Activated naive CD8-positive, alpha-beta T cell treated with anti-CD3 and anti-CD28 coated beads, Interleukin-2, amount 50 U/mL, for 24 hours (primary cell): ENCODE measurements at places on chromosomes 5 and 9.

DNA sequence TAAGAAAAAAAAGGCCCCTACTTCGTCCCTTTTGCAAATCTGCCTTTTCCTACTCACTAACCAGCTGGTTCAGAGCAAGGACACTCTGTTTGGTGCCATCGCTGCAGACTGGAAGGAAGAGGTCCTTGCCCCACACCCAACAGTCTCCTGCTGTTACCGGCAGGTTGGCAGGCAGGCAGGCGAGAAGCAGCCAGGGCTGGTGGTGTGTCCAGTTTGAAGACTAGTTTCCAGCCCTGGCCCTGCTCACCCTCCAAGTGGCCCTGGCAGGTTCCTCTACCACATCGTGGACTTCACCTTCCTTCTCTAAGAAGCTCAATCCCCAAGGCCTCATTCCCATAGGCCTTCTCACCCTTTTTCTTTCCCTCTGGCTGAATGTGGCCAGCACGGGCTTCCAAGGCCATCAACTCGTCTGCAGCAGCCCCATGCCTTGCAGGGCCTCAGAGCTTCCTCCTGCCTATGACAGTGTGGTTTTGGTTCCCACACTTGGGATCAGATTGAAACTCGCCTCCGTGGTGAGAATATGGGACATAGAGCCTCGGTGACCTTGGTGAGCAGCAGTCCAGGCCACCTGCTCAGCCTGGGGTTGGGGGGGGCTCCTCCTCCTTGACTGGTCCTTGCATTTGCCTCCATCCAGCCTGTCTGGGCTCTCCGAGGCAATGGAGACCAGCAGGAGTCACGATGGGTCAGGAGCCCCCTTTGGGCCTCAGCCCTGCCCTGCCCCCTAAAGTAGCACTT lies 22.9 kb downstream of the TGFBI start:
- DNase-seq = no peak

DNA sequence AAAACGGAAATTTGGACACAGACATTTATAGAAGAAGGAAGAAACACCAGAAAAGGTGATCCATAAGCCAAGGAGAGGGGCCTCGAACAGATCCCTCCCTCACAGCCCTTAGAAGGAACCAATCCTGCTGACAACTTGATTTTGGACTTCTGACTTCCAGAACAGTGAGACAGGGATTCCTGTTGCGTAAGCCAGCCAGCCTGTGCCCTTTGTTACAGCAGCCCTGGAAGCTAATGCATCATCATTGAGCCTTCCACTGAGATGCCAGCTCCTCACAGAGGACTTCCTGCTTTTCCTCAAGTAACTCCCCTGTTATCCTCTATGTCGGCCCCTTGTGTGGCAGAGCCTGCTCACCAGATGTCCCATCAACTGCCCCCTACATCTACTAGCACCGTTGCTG lies 94.1 kb downstream of the JMY start:
- DNase-seq = no peak

GRCh38 chr5:25858019-25858418 lies 1180.4 kb downstream of the CDH9 start:
- DNase-seq = no peak

DNA sequence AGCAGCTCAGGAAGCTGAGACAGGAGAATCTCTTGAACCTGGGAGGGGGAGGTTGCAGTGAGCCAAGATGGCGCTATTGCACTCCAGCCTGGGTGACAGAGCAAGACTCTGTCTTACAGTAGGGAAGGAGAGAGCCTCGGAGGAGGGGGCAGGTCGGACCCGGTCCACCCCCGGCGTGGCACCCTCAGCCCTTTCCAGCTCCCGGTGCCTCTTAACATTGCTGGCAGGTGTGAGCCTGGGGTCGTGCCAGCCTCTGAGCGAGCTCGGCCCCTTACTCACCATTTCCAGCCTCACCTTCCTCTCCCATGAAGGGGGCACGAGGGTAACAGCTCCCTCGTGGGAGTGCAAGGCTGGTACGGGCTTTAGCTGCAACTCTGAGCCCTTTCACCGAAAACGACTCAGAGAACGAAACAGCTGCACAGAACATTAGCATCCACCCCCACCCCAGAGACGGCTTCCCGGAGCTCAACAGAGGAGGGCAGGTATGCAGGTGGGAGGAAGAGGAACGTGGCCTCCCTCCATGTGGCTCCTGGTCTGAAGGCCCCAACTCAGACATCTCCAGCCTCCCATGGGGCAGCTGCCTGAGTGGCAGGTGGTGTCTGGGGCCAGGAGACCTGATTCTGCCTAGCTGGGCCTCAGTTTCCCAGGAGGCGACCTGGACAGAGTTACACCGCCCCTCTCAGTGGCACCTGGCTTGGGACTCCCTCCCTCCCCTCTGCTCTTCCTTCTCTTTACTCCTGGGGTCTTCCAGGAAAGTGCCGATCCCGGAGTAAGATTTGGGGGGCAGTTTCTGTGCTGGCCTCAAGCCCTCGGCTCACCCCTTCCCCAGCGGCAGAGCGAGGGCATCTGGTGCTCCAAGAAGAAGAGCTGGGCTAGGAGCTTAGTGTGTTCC lies 28.5 kb upstream of the ABO start:
- DNase-seq = no peak

GRCh38 chr9:109974143-109974917 lies 194.3 kb downstream of the PALM2AKAP2 start:
- no peak for DNase-seq

GRCh38 chr9:117704597-117704996 lies 394 bp downstream of the TLR4 start:
- no peak for DNase-seq

GRCh38 chr5:4537489-4537888 lies 602.6 kb upstream of the ADAMTS16 start:
- DNase-seq = no peak

GRCh38 chr5:137563301-137563645 lies 64.1 kb upstream of the SPOCK1 start:
- DNase-seq = no peak

DNA sequence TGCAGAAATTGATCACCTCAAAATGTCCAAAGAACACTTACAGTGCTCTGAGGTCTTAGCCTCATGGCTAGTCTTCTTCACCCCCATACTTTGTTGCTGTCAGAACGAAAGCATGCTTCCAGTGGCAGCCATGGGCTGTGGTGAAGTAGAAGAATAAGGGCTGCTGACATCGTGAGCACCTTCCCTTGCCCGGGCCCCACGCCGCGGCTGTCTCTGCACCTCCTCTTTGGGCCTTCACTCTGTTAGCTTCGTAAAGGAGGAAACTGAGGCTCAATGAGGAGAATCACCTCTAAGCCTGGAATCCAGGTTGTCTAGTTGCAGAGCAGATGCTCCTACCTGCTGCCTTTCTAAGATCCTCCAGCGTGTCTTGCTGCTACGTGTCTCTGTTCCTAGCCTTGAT lies 139.5 kb upstream of the SLC28A3 start:
- DNase-seq = no peak

DNA sequence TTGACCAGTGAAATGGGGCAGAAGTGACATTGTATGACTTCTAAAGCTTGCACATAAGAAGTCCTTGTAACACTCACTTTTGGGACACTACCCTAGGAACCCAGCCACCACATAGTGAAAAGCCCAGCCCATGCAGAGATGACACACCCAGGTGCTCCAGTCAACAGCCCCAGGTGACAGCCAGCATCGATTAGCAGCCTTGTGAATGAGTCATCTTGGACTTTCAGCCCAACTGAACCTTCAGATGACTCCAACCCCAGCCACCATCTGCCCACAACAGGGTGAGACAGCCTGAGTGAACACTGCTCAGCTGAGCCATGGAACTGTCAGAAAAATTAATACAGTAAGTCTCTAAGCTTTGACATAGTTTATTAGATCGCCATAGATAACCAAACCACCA lies 458.6 kb downstream of the ZSWIM6 start:
- no peak for DNase-seq

- no peak for DNase-seq
Observed at GRCh38 chr5:54520438-54520846, 2.9 kb downstream of the SNX18 start.

DNA sequence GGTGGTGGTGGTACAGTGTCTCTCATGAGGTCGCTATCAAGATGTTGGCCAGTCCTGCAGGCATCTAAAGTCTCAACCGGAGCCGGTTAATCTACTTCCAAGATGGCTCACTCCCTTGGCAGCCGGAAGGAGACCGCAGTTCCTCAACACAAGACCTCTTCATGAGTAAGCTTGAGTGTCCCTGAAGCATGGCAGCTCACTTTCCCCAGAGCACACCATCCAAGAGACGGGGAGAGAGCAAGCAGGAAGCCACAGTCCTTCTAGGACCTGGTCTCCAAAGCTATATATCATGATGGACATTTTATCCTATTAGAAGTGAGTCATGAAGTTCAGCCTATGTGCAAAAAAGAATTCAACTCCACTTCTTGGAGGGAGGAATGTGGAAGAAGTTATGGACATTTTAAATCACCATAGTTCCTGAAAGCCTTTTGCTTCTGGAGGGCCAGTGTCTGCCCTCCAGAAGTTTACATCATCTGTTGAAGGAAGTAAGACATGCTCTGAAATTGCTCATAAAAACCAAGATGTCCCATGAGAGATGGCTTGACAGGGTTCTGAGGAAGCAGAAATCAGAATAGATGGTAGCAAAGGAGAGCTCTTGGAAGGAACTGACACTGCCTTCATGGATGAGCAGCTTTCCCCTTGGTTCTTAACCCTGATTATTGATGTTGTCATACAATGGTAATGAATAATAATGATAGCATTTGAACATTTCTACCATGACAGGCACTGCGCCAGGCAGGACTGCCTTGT lies 21.3 kb downstream of the GALNT10 start:
- no peak for DNase-seq

DNA sequence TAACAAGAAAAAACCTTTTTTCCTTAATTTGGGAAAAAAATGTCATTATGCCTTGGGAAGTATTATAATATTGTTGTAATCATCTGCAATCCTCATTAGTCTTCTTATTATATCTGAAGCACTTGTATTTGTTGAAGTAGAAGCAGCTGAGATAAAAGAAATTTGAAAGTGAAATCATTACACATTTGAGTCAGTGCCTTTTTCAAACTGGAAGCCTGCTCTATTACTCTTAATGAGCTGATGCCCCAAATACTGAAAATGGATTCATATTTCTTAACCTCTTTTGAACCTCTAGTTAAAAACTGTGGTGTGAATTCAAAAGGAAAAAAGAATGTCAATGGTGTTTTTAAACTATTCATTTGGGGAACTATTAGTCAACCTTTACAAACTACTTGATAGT lies 1027.7 kb downstream of the NR2F1-AS1 start:
- no peak for DNase-seq

DNA sequence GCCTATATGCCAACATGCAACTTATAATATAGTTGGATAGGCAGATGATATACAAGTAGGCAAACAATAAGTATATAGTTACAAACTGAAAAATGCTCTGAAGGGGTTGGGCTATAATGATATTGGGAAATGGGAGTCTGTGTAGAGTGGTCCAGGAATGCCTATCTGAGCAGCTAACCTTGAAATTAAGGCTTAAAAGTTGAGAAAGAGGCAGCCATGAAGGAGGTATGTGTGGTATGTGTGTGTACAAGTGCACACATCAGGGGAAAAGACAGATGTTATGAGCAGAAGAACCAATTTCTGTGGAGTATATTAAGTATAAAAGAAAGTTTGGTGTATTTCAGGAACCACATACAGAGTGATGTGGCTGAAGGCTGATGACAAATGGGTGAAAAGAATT lies 154.9 kb upstream of the PAPPA start:
- DNase-seq = no peak

DNA sequence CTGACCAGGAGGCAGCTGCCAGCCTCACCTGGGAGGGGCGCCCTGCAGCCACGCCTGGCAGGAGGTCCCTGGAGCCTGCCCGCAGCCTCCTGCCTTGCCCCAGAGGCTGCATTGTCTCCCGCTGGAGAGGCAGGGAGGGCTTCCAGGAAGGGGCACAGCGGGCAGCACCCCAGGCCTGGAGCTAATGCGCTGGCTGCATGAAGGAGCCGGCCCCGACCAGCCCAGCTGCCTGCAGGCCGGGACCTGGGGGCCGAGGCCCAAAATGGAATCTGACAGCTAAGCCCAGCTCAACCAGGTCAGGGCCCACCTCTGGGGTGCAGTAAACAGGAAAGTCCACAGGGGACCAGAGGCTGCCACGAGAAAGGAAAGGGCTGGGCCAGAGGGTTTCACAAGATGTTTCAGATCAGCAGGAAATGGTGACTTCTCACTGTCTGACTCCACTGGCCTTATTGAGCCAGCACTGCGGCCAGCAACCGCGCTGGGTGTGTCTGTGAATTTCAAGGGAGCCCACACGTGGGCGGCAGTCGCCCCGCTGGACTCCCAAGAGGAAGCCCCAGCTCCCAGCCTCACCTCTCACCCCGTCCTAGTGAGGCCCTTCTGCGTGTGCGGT lies 18.6 kb upstream of the NOTCH1 start:
- DNase-seq = no peak

GRCh38 chr9:3906437-3907213 lies 380.8 kb upstream of the RFX3 start:
- no peak for DNase-seq

GRCh38 chr5:157687198-157687554 lies 15.8 kb downstream of the C5orf52 start:
- no peak for DNase-seq

DNA sequence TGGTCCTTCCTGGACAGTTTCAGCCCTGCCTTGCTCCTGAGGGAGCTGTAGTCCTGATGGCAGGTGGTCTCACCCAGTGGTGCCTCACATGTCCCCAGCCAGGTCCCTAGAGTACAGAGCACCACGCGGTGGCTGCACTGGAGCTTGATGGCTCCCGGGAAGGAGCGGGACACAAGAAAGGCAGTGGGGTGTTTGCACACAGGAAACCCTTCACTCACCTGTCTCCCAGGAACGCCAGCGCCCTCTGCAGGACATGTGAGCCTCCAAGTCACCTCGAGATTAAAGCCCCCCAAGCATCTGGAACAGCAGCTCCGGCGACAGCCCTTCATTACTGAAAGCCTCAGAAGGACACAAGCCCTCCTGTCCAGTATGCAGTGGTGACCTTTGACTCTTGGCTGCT lies 19.9 kb upstream of the TMEM250 start:
- peak; percentile 68 for DNase-seq

- DNase-seq = no peak
Observed at GRCh38 chr5:32812399-32812798, 101.3 kb downstream of the NPR3 start.

DNA sequence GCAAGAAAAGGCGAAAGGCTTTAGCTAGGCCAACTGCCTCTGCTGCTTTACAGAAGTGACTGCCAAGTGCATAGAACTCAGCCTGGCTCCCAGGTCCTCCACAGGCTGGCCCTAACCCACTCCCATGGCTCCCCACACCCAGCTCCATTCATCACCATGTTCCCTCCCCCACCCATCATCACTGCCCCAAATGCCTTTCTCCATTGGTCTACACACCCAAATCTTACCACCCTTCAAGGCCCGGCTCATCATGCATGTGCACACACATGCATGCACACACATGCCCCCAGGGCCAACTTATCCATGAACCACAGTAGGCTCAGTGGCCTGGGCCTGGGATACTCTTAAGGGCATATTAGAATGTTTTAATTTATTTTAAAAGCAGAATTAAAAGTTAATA lies 44.8 kb downstream of the ABCA1 start:
- DNase-seq = no peak
